Esophagus squamous epithelium (tissue), 5 donors: ENCODE measurements at places on chromosomes 12 and 14.

- no peak for DNase-seq
These were observed 43.3 kb upstream of the RASSF3 start for GRCh38 chr12:64566831-64567517.

- DNase-seq = no peak
These were observed 12.3 kb downstream of the KCTD10 start for GRCh38 chr12:109464642-109465351.

- no peak for DNase-seq
These were observed 276.3 kb upstream of the FAR2 start for GRCh38 chr12:28872654-28873268.

DNA sequence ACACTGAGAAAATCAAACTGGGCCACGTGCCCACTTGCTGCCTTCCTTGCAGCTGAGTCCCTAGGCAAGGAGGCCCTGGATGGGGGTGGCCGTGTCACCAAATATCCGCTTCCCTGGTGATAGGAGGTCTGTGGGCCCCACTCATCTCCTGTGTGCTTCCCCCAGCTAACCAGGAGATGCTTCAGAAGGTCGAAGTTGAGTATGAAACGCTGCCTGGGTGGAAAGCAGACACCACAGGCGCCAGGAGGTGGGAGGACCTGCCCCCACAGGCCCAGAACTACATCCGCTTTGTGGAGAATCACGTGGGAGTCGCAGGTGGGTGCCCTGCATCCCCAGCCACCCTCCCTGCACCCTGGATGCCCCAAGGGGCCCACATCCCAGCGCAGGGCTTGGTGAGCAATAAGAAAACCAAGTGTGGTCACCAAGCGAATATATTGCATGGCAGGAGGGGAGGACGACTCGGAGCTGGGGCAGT lies 6.8 kb upstream of the SIVA1 start:
- DNase-seq = no peak

DNA sequence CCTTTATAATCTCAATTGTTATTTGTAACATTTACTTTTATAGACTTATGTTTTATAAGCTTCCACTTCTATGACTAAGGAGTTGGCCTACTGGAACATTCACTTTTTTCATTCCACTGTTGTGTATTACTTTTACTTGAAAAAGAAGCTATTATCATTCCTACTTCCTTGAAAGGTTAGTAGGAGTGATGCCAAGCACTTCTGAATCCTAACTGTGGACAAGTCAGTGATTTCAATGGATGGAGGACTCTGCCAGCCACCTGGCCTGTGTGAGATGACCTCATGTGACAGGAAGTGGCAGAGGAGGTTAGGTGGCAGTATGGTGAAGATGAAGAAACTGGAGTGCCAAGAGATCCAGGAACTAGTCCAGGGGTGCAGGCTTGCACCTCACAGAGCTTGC lies 46.0 kb downstream of the TECPR2 start:
- no peak for DNase-seq

- DNase-seq = no peak
These were observed 42.8 kb upstream of the CMKLR1 start for GRCh38 chr12:108381787-108382436.

- no peak for DNase-seq
These were observed 53.4 kb upstream of the PTHLH start for GRCh38 chr12:28025821-28026505.

- DNase-seq = no peak
These were observed 84.7 kb downstream of the DACT1 start for GRCh38 chr14:58722441-58722840.

DNA sequence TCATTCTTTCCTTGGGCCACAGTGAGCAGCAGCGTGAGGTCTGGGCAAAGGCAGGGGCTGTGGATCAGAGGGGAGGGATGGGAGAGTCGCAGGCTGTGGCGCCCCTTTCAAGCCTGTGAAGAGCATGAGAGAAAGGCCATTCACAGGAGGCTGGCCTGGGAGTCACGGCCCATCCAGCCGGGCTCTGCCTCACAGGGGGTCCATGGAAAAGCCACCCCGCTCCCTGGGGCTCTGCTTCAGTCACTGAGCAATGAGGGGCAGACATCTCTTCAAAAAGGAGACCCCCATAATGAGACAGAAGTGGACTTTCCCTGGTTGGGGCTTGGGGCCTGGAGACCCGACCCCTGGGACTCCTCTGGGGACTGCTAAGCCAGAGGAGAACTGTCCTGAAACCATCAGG lies 117.0 kb upstream of the GSC start:
- no peak for DNase-seq

DNA sequence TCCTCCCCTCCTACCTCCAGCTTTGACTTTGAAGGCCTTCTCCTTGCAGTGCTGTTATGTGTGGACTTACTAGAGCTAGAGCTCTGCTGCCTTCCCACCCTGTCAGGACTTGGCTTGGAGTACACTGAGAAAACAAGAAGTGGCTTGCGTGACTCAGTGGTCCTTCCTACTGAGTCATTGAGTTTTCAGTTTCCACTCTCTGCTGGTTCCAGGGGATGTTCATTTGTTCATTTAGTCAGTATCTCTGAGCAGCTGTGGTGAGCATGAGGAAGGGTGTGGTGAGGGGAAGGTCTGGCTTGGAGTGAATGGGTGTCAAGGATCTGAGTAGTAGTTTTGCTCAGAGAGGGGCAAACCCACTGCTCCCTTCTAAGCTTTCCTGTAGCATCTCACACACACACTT lies 17.2 kb upstream of the ELK3 start:
- DNase-seq = no peak

DNA sequence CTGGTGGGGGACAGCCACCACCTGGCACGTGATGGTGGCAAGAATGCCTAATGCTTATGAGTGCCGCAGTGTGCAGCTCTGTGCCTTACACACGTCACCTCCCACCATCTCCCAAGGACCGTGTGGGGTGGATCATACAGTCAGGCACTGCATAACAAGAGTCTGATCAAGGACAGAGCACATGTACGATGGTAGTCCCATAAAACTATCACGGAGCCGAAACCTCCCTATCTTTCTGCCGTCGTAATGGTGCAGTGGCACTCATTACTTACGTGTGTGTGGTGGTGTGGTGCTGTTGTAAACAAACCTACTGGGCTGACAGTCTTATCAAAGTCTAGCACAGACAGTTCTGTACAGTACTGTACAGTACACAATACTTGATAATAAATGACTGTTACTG lies 89.3 kb downstream of the CACNA1C start:
- no peak for DNase-seq

DNA sequence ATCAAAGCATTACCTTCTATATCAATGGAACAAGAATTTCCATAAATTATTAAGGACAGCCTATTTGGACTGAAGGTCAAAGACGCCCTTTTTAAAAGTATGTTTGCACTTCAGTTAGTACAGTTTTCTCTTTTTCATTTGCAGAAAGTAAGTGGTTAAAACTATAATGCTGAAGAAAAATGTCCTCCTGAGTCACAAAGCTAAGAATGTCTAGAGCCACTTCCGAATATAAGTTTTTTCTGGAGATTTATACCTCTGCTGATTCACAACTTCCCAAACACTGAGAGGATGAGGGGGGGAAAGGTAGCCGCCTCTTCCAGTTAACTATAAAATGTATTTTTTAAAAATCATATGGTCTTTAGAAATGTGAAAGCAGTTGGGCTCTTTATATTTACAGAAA lies 84.9 kb downstream of the DUSP6 start:
- no peak for DNase-seq

GRCh38 chr12:112406519-112407488 lies 2.6 kb downstream of the RPL6 start:
- DNase-seq = no peak

DNA sequence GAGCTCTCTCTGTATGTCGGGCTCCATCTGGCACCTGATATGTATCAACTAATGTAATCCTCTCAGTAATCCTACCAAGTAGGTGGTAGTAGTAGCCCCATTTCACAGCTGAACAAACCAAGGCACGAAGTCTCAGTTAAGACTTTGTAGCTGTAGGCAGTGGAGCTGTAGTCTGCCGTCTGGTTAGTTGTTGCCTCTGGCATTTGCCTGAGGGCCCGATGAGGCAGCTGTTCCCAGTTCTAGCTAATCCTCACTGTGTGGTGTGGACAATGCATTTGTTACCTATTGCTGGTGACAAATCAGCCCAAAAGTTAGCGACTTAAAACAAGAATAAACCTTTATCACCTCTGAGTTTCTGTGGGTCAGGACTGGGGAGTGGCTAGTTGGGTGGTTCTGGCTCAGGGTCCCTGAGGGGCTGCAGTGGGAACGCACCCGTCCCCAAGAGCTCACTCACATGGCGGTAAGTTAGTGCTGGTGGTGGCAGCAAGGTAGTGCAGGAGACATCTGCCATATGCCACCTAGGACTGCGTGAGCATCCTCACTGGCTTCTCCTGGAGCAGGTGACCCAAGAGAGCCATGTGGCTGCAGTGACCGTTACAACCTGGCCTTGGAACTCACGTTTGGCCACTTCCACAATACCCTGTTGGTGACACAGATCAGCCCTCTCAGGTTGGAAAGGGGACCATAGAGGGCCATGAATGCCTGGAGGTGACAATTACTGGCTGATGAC lies 5.6 kb downstream of the AACS start:
- DNase-seq = no peak

DNA sequence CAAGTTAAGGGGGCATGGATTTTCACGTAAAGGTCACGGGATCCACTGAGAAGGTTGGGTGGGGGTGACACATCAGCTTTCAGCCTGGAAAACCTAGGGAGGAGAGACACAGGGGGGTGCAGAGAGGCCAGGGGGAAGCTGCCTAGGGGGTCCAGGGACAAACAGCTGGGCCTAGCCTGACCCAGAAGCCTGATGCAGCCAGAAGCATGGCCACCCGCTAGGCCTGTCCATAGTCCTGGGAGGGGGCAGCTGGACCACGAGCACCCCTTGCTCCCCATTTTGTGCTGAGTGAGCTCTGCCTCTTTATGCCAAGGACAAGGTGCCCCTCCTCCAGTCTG lies 322.7 kb upstream of the RTL1 start:
- no peak for DNase-seq

- no peak for DNase-seq
These were observed 64.6 kb downstream of the CCDC88C start for GRCh38 chr14:91352728-91353692.

- DNase-seq = no peak
These were observed 27.5 kb upstream of the MDM1 start for GRCh38 chr12:68359674-68360073.

- DNase-seq = no peak
These were observed 376.0 kb downstream of the ALG10 start for GRCh38 chr12:34398366-34398705.

DNA sequence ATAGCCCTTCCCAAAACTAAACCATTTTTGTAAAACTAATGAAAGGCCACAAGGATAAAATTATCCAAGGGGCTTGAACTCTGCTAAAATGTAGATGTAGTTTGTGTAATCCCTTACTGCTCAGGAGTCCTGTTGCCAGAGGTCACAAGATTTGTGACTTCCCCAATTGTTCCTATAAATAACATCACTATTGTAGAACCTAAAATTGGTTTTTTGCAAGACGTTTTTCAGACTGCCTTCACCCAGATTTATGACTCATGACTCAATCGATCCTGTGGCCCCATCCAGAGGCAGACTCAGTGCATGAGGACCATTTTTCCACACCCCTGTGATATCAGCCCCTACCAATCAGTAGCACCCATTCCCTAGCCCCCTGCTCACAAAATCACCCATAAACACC lies 61.5 kb upstream of the RASSF8 start:
- DNase-seq = no peak

- no peak for DNase-seq
These were observed 15.2 kb upstream of the LRP1-AS start for GRCh38 chr12:57162553-57163125.

GRCh38 chr12:124747426-124748161 lies 116.1 kb downstream of the SCARB1 start:
- no peak for DNase-seq

DNA sequence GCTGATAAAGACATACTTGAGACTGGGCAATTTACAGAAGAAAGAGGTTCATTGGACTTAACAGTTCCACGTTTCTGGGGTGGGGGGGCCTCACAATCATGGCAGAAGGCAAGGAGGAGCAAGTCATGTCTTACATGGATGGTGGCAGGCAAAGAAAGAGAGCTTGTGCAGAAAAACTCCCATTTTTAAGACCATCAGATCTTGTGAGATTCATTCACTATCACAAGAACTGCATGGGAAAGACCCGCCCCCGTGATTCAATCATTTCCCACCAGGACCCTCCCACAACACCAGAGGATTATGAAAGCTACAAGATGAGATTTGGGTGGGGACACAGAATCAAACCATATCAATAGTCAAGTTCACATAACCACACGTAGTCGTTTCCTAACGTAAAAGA lies 85.5 kb downstream of the USP15 start:
- DNase-seq = no peak

DNA sequence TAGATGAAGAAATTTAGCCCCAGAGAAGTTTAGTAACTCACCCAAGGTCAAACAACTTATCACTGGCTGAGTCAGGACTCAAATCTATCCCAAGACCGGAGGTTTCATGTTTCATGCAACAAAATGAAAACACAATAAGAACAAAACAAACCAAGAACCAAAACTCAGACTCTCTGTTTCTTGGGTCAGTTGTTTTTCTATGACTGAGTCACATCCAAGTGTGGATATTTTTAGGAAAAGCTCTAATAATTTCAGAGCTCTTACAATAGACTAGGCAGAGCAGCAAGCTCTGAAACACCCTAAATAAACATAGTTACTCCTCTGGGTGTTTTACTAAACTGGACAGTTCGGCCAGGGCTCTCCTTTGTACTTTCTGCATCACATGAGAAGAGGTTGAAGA lies 87.6 kb upstream of the PRB2 start:
- DNase-seq = no peak

DNA sequence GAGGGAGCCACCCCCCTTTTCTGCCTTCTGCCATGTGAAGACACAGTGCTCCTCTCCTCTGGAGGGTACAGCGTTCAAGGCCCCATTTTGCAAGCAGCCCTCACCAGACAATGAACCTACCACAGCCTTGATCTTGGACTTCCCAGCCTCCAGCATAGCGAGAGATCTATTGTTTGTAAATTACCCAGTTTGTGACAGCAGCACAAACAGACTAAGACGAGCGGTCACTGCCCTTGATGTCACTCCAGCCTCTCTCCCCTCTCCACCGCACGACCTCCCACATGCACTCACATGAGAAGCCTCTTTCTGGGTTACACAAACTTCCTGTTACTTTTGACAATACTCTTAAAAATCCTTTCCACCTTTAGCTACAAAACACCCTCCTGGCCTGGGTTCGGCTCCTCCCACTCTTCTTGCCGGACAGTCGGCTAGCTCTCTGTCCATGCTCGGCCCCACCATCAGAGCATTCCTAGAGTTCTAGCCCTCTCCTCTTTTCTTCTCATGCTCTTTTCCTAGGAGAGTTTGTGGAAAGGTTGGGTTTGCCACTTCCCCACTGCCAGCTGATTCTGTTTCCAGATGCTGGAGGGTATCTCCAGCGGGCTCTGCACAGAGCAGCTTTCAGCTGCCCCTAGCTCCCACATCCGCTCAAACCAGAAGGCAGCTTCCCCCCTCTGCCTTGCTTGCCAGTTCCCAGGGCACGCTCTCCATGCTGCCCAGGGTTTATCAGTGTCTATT lies 124.3 kb downstream of the FOXN3 start:
- no peak for DNase-seq
